Esophagus squamous epithelium (tissue), 5 donors: ENCODE measurements at places on chromosomes 13 and 19.

- DNase-seq, result no peak
These were observed 2.6 kb downstream of the GARRE1 start for GRCh38 chr19:34256835-34257558.

GRCh38 chr19:4113398-4114088 is 10.4 kb downstream of the MAP2K2 start:
- no peak for DNase-seq

DNA sequence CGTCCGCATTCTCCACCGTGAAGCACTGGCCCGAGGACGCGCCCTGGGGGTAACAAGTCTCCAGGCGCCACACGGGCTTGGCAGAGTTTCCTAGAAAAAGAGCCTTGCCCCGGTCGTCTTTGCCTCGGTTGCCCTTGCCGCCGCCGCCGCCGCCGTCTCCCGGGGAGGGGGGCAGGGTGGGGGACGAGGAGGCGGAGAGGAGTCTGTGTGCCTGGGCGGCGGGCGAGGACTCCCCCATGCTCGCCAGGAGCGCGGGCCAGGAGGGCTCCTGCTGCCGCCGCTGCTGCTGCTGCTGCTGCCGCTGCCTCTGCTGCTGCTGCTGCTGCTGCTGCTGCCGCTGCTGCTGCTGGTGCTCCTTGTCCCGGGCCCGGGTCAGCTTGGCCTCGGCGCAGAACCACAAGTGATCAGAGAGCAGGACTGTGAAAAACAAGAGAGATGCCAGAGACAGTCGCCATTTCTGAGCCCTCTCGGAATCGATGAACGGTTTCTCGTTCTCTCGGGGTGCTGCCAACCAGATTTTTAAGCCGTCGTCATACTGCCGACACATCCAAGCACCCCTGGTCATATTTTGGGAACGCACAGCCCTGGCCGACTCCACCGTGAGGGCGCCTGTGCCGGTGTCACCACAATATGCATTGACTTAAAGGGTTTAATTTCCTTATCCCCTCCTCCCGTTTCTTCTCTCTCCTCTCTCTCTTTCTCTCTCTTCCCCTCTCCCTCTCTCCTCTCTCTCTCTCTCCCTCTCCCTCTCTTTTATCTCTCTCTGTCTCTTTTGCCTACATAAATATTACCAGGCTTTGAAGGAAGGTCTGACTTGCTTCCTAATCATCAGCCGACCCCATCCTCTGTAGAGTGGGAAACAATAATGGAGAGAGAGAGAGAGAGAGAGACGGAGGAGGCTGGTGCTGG is 349.1 kb downstream of the LIG4 start:
- no peak for DNase-seq

- no peak for DNase-seq
These were observed 1.2 kb downstream of the PSPC1 start for GRCh38 chr13:19781526-19781925.

GRCh38 chr19:35708391-35708790 is 4.0 kb downstream of the ZBTB32 start:
- no peak for DNase-seq

DNA sequence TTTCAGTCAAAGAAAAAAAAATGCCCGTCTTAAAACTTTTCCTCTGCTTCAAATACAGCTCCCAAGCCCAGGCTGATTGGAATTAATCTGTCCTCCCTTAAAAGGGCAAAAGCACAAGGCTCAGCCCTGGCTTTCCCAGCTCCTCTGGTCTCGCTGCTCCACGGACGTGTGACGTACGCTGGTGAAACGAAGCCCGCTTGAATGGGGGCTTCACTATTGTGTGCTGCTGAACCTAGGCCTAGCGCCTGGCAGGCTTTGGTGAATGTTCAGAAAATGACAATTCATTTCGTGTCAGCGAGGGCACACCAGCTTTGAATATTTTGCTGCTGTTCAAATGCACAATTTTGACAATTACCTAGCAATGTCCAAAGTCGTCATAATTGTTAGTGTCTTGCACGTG is 615 bp upstream of the ZNF135 start:
- no peak for DNase-seq

DNA sequence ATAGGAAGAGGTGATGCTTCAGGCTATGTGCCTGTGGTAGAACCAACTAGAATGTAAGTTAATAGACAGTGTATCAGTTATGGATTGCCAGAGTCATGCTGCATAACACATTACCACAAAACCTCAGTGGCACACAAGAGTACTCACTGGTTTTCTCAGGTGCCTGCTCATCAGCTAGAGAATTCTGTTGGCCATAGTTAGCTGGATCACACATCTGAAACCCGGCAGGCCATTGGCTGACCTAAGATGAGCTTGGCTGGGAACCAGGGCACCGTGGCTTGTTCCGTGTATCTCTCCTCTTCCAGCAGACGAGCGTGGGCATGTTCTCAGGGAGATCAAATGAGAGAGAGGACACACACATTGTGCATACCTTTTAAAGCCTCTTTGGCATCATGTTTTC is 76.7 kb downstream of the TEX26 start:
- DNase-seq, result no peak

- no peak for DNase-seq
These were observed 10.2 kb downstream of the PPP1R37 start for GRCh38 chr19:45103156-45103507.

GRCh38 chr19:4065430-4066175 is 1.1 kb downstream of the ZBTB7A start:
- DNase-seq, result peak; percentile 78

DNA sequence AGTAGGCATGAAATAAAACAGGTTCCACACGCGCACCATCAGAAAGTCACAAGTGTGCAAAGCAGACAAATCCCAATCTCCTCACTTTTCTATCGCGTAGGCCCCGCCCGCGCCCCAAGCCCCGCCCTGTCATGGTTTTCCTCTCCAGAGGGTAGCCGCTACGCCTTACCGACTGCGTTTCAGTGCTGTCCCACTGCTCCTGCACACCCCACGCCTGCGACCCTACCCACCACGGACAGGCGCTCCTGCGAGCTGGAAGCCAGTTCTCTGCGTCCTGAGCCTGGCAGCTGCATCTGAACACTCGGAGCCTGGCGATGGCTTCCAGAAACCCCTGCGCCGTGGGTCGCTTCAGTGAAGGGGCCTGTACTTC is 379 bp upstream of the ZNF470 start:
- no peak for DNase-seq

- no peak for DNase-seq
These were observed 2.5 kb upstream of the DBP start for GRCh38 chr19:48639483-48640375.

DNA sequence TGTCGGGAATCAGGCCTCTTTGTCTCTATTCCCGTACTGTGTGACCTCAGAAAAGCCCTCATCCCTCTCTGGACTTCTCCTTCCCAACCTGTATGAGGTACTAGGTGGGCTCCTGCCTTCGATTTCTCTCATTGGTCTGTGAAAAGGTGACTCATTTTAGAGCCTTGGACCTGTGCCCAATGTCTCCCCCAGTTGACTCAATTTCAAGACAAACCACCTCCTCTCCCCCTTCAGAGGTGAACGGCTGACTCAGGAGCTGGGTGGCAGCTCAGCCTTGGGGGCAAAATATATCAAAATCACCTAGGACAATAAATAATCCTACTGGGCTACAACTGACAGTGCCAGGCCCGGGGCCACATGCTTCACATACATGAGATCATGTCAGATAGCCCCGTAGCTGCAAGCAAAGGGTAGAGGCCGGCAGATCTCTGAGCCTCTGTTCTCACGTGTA is 630 bp downstream of the COQ8B start:
- DNase-seq, result no peak

GRCh38 chr13:46844431-46844830 is 47.5 kb upstream of the ESD start:
- no peak for DNase-seq

- DNase-seq, result no peak
These were observed 1.4 kb downstream of the TDRD3 start for GRCh38 chr13:60398379-60398891.

- no peak for DNase-seq
These were observed 6.5 kb downstream of the KCTD4 start for GRCh38 chr13:45194081-45194939.

GRCh38 chr13:89136678-89137077 is 1465.5 kb downstream of the SLITRK5 start:
- DNase-seq, result no peak

- no peak for DNase-seq
These were observed 31.7 kb downstream of the IER2 start for GRCh38 chr19:13181747-13182388.

- DNase-seq, result no peak
These were observed 16.8 kb downstream of the FLT1 start for GRCh38 chr13:28478127-28478526.

DNA sequence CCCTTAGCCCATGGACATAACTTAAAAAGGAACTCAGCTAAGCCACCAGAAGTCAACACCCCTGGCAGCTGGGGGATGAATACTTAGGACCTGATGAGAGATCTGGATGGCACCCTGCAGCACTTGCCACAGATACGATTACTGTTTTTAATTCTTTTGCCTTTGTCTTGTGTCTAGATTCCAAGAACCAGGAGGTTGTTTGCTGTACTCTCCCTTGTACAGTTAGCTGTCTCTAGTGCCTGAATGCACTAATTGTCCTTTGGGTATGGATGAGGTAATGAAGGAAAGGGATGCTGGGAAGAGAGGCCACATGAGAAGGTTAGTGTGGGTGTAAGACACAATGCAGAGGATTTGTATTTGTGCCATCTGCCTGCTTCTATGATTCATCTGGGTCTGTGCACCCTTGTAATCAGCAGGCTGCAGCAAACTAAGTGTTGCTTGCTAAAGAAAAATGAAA is 385.8 kb downstream of the KCNRG start:
- DNase-seq, result no peak

DNA sequence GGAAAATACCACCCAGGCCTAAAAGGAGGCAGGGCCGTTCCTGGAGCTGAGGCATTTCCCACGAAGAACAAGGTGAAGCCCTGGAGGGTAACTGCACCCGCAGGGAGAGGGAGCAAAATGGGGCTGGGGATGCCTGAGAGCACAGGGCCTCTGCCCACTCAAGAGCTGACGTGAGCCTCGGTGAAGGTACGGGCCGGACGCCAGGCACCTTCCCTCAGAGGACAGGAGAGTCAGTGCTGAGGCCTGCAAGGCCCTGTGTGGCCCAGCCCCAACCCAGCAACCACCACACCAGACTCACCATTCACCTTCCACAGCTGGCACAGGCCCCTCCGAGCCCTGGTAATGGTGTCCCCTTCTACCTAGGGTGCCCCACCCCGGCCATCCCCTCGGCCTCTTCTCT is 36.3 kb downstream of the DNMT1 start:
- DNase-seq, result no peak

- no peak for DNase-seq
These were observed 11.6 kb downstream of the NFILZ start for GRCh38 chr19:8641908-8642547.

GRCh38 chr13:25882466-25883357 is 169.1 kb downstream of the SHISA2 start:
- no peak for DNase-seq

DNA sequence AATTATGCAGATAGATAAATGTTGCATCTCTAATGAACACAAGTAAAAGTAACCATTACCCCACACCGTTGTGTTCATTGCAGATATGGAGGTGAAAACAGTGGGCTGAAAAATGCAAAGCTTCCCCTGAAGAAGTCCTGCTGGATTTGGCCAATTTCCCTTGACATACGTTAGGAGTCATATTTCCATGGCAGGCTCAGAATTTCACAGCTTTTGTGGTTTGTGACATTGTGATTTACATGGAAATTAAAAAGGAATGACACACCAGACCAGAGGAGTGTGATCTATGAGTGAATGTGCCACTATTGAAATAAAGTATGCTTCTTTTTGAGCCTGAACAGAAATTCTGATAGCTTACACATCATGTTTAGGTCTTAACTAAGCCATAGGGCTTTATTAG is 221.1 kb upstream of the TMTC4 start:
- no peak for DNase-seq

GRCh38 chr13:66212511-66212910 is 1017.6 kb downstream of the PCDH9 start:
- no peak for DNase-seq

DNA sequence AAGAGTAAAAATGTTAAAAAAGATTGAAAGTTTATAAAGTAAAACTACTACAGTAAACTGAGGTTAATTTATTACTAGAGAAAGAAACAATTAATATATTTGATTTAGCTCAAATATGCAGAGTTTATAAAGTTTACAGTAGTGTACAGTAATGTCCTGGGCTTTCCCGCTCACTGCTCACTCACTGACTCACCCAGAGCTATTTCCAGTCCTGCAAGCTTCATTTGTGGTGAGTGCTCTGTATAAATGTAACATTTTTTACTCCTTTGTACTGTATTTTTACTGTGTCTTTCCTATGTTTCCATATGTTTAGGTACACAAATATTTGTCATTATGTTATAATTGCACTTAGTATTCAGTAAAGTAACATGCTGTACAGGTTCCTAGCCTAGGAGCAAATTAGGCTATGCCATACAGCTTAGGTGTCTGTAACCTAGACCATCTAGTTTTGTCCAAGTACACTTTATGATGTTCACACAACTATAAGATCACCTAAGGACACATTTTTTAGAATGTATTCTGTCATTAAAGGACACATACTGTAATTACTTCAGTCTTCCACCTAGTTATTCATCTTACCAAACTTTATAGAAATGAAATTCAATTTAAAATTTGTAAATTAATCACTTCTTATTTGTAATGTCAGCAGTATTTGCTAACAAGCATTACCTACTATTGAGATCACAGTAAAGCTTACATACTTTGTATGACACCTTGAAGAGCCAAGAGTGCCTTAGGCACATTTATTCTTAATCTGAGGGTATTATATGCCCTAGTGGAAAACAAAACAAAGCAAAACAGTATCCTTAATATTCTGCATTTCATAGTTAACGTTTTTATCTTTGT is 683.4 kb downstream of the PCDH9 start:
- DNase-seq, result no peak

DNA sequence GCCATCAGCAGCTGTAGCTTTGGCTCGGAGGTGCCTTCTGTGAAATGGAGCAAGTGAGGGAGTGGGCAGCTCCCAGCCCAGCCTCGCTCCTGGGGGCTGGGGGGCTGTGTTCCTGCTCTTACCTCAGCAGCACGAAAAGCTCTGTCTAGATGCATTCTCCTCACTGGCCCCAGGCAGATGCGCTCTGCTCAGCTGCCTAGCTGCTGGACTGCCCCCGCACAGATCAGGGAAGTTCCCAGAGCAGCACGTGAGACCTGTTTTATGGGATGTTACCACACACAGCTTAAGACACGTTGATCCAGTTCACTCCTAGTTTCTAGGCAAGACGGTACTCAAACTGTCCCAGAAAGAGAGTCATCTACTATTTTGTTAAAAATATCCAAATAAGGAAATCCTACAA is 13.6 kb downstream of the LCP1 start:
- no peak for DNase-seq

DNA sequence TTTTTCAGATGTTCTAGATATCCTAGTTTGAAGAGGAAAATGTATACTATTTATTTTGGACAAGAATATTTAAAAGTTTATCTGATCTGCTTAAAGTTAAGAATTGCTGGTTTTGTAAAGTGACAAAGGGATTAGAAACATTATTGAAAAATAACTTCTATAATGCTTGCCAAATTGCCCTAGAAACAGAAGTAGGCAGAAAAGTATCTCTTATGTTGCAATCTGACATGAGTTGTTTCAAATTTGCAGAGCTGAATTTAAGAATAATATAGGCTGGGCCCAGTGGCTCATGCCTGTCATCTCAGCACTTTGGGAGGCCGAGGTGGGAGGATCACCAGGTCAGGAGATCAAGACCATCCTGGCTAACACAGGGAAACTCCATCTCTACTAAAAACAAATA is 777.1 kb downstream of the LIG4 start:
- no peak for DNase-seq

- DNase-seq, result no peak
These were observed 6.2 kb downstream of the ZNF709 start for GRCh38 chr19:12478234-12478941.

- DNase-seq, result no peak
These were observed 52.5 kb upstream of the RXFP2 start for GRCh38 chr13:31686670-31687425.
